Esophagus muscularis mucosa (tissue), 4 donors: ENCODE measurements at places on chromosomes 5 and 9. TPM values are rescaled to one million over a fixed set of nuclear protein-coding genes. Genes with fewer than 3 reads are reported as not detected.
A peak's percentile ranks its signal among the peaks of the same experiment; 100 is the strongest.

- H3K4me1 ChIP-seq = no peaks in the 10 kb centered on the region
- no peak for DNase-seq
- H3K4me3 ChIP-seq = no peak overlapping the region
- no peaks in the 10 kb centered on the region for H3K27me3 ChIP-seq
- no peaks in the 10 kb centered on the region for H3K36me3 ChIP-seq
Measured at GRCh38 chr9:31820426-31820825, 564.0 kb upstream of the ACO1 start.

DNA sequence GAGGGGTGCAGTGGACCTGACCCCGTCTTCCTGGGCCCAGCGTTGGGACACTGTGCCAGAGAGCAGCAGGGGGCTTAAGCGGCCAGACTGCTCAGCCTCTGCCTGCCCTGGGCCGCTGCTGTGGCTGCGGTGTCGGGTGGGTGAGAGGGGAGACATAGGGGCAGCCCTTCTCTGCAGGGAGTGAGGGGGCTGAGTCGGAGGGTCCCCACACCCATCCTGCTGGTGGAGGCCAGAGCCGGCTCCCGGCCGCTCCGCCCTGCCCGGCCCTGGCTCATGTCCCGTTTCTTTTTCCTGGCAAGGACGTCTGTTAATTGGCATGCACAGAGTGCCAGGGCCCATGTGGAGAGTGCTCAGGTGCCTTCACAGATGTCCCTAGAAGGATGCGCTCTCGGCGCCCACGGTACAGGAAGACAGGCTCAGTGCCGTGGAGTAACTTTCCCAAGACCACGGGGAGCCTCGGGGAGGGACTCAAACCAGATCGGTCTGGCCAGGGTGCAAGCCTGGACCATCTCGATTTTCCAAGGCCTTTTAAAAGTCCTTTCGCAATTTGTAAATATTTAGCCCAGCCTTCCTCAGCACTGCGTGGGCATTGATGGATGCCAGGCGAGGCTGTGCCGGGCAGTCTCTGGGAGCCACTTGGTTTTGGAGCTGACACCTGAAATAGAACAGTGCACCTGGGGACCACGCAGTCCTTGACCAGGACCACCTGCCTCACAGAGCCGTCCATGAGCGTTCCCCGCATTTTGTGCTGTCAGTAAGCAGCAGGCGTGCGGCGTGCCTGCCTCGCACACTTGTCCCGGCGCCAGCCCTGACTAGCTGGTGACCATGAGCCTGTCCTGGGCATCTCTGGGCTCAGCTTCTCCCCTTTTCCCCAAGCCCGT, 60.9 kb downstream of the RXRA start:
- no peaks in the 10 kb centered on the region for H3K27me3 ChIP-seq
- no peak for DNase-seq
- H3K4me3 ChIP-seq = peak overlapping the region; percentile 25
- no peaks in the 10 kb centered on the region for H3K36me3 ChIP-seq

DNA sequence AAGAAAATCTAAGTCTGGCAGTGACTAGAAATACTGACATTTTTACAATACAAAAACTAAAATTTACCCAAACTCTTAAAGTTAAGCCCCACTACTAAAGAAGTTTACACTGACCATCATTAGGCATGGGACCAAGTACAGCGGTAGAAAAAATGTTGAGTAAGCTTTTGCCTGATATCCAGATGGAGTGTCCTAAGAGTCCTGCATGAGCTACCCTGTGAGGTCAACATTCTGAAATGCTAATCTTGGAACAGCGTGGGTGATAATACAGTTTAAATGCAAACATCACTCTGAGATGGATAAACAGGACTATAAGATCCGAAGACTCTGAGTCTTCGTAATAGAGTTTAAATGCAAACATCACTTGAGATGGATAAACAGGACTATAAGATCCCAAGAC, 189.7 kb downstream of the DCP2 start:
- no peak overlapping the region for H3K4me3 ChIP-seq
- DNase-seq = no peak
- H3K4me1 ChIP-seq = peaks cover 19% of the 10 kb centered on the region
- no peaks in the 10 kb centered on the region for H3K27me3 ChIP-seq
- no peaks in the 10 kb centered on the region for H3K36me3 ChIP-seq

- H3K36me3 ChIP-seq = no peaks in the 10 kb centered on the region
- DNase-seq = no peak
- no peak overlapping the region for H3K27ac ChIP-seq
- peaks cover 5% of the 10 kb centered on the region for H3K4me1 ChIP-seq
- H3K4me3 ChIP-seq = no peak overlapping the region
- H3K27me3 ChIP-seq = no peaks in the 10 kb centered on the region
Measured at GRCh38 chr9:7153566-7153965, 395.8 kb downstream of the KDM4C start.

DNA sequence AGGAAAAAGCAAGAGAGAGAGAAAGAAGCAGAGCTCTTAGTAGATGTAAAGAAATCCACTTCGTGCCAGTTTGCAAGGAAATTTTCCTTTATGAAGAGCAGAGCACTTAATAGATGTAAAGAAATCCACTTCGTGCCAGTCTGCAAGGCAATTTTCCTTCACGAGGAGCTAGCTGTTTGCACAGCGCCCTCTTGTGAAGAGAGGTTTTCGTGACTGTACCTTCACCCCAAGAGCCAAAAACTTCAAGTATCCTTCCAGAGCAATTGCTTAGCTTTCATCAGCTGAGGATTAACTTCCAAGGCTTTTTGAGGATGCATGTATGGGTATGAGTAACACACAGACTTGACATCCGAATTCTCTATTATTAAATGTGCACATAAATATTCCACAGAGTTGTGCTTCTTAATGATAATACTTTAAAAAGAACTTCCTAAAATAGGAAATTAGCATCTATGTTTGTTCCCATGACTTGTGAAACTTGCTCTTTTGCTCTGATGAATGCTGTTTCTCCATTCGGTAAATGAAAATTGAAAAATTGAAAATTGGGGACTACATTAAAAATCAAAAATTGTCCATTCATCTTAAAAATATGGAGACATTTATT, 525.6 kb downstream of the PDE4D start:
- H3K4me3 ChIP-seq = no peak overlapping the region
- no peaks in the 10 kb centered on the region for H3K27me3 ChIP-seq
- no peak overlapping the region for H3K27ac ChIP-seq
- H3K36me3 ChIP-seq = no peaks in the 10 kb centered on the region
- H3K4me1 ChIP-seq = peaks cover 10% of the 10 kb centered on the region

GRCh38 chr9:33881635-33882034, 64.7 kb downstream of the UBE2R2 start:
- H3K4me1 ChIP-seq = peaks cover 63% of the 10 kb centered on the region
- no peak overlapping the region for H3K4me3 ChIP-seq
- H3K36me3 ChIP-seq = no peaks in the 10 kb centered on the region
- H3K27ac ChIP-seq = no peak overlapping the region

DNA sequence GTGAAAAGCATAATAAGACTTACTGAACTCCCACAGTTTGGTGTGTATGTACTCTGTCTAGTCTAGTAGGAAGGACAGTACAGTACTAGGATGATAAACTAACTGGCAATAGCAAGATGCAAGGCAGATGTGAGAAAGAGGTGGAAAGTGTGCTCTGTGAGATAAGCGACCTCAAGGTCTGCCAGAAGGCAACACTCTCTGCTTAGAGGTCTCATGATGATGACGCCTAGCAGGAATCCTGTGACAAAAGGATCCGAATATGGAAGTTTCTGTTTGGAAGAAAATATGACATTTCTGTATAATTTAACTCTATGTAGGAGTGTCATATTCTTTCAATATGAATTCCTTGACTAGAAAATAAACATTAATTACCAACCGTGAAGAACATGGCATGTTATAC, 112.2 kb downstream of the PLPPR1 start:
- DNase-seq = no peak
- peaks cover 3% of the 10 kb centered on the region for H3K27me3 ChIP-seq
- no peak overlapping the region for H3K27ac ChIP-seq
- H3K36me3 ChIP-seq = no peaks in the 10 kb centered on the region
- H3K4me3 ChIP-seq = no peak overlapping the region

GRCh38 chr5:61059499-61059898, 102.8 kb downstream of the SMIM15 start:
- no peak overlapping the region for H3K27ac ChIP-seq
- DNase-seq = no peak
- H3K4me3 ChIP-seq = no peak overlapping the region
- no peaks in the 10 kb centered on the region for H3K27me3 ChIP-seq
- no peaks in the 10 kb centered on the region for H3K4me1 ChIP-seq

DNA sequence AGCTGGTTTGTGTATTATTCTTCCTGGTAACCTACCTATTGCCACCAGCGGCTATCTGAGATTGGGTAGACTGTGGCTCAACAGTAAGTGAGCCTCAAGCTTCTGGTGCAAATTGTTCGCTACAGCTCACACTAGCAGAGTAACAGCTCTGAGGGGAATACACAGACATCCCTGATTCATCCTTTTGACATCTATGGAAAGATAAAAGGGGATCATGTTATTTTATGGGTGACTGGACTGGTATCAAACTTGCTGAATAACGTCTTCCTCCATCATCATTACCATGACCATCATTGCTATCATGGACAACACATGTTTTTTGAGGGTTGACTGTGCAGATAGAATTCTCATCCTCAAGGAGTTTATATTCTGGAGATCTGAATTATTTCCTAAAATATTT, 129.6 kb downstream of the PIK3R1 start:
- peaks cover 22% of the 10 kb centered on the region for H3K4me1 ChIP-seq
- H3K4me3 ChIP-seq = no peak overlapping the region
- no peaks in the 10 kb centered on the region for H3K36me3 ChIP-seq
- H3K27ac ChIP-seq = no peak overlapping the region
- no peaks in the 10 kb centered on the region for H3K27me3 ChIP-seq

GRCh38 chr9:68964765-68965164, 49.1 kb downstream of the PRKACG start:
- no peak for DNase-seq
- no peaks in the 10 kb centered on the region for H3K4me1 ChIP-seq
- H3K36me3 ChIP-seq = no peaks in the 10 kb centered on the region
- no peaks in the 10 kb centered on the region for H3K27me3 ChIP-seq

GRCh38 chr5:72314571-72315172, 5.4 kb downstream of the MRPS27 start:
- no peak for DNase-seq
- no peak overlapping the region for H3K27ac ChIP-seq
- peaks cover 49% of the 10 kb centered on the region for H3K36me3 ChIP-seq
- H3K27me3 ChIP-seq = no peaks in the 10 kb centered on the region
- no peak overlapping the region for H3K4me3 ChIP-seq

- no peaks in the 10 kb centered on the region for H3K27me3 ChIP-seq
- no peak overlapping the region for H3K4me3 ChIP-seq
- peak overlapping the region; percentile 21 for H3K27ac ChIP-seq
- H3K36me3 ChIP-seq = no peaks in the 10 kb centered on the region
Measured at GRCh38 chr5:178429156-178429468, 161.1 kb downstream of the COL23A1 start.

- H3K4me1 ChIP-seq = peaks cover 73% of the 10 kb centered on the region
- no peak for DNase-seq
- peak overlapping the region; percentile 94 for H3K27ac ChIP-seq
Measured at GRCh38 chr5:149423794-149424268, 44.7 kb upstream of the IL17B start.

DNA sequence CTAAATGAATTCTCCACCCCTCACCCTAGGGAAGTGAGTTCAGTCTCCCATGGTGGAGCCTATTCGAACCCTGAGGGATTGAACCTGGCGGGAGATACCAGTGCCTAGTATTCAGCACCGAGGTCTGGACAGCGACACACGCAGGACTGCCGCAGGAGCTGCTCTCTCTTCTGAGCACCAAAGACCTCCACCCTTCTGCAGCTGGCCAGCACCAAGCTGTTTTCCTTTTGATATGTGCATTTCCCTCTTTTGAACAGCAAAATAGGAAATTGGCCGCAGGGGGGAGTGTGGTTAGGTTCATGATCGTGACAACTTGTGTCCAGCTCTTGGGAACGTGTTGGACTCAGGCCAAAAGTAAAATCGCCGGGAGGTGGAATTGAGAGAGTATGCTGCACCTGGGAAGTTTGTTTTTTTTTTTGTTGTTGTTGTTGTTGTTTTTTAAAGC, 1.2 kb upstream of the PCSK1 start:
- no peak overlapping the region for H3K27ac ChIP-seq
- H3K4me3 ChIP-seq = no peak overlapping the region
- peaks cover 16% of the 10 kb centered on the region for H3K27me3 ChIP-seq
- no peaks in the 10 kb centered on the region for H3K36me3 ChIP-seq

DNA sequence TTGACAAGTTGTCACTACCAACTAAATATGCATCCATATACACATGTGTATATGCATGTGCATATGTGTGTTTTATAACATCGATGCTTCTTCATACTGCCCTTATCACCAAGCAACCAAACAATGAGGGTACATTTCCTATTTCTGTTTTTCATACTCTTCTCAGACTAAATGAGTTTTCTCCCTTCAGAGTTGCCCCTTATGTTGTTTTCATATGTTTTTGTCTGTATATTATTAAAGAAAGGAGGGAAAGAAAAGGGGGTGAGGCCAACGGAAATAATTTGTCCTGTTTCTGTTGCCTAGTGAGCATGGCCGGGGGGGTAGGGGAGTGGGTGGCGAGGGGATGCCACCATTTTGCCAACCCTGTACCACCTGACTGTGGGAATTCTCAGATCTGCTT, 28.8 kb upstream of the NFIB start:
- no peak overlapping the region for H3K4me3 ChIP-seq
- H3K36me3 ChIP-seq = no peaks in the 10 kb centered on the region
- no peaks in the 10 kb centered on the region for H3K27me3 ChIP-seq
- peaks cover 72% of the 10 kb centered on the region for H3K4me1 ChIP-seq

DNA sequence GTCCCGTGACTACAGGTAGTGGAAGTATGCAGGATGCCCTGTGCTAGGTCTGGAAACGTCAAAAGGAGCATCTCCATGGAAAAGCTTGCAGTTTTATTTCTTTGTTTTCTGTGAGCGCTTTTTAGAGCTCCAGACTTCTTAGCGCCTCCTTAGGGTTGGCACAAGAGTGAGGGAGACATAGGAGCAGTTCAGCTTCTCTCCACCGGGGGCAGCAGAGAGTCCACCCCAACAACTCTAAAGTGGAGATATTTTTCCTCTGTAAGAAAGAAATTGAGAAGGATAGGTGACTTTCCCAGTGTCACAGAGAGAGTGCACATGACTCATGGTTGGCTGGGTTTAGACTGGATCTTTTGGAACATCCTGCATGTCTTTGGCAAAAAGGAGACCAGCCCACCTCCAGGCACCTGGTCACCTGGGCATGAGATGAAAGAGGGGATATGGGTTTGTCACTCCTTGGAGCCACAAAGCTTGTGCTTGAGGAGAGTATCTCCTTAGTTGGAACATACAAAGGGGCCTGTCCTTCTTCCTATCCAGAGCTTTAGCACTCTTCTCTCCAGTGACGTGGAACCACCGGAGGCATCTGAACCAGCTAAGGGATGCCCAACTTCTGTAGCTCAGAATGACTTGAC, 637.7 kb downstream of the SEMA5A start:
- no peak overlapping the region for H3K4me3 ChIP-seq
- DNase-seq = no peak
- H3K27me3 ChIP-seq = no peaks in the 10 kb centered on the region
- H3K4me1 ChIP-seq = no peaks in the 10 kb centered on the region

- H3K27me3 ChIP-seq = no peaks in the 10 kb centered on the region
- no peak for DNase-seq
- no peaks in the 10 kb centered on the region for H3K36me3 ChIP-seq
- peaks cover 14% of the 10 kb centered on the region for H3K4me1 ChIP-seq
- no peak overlapping the region for H3K4me3 ChIP-seq
Measured at GRCh38 chr5:143682929-143683386, 129.0 kb upstream of the HMHB1 start.

Gene ADRA1B
- total RNA-seq = 2.8 TPM

Gene SPINK13
- total RNA-seq = not detected

Gene SV2C
- 0.52 TPM for total RNA-seq

Gene LCP2
- 6.8 TPM for total RNA-seq

Gene BHMT2
- 105 TPM for total RNA-seq

Gene PCDHGA1
- 1.2 TPM for total RNA-seq

Gene ST8SIA4
- 3.3 TPM for total RNA-seq

Gene TIMD4
- total RNA-seq = not detected

Gene SOX30
- not detected for total RNA-seq
